ENCODE measurements at places on chromosomes 5 and 9.

GRCh38 chr5:136772491-136772890 is 407.1 kb upstream of the TRPC7 start:
- DNase-seq, result no peak

DNA sequence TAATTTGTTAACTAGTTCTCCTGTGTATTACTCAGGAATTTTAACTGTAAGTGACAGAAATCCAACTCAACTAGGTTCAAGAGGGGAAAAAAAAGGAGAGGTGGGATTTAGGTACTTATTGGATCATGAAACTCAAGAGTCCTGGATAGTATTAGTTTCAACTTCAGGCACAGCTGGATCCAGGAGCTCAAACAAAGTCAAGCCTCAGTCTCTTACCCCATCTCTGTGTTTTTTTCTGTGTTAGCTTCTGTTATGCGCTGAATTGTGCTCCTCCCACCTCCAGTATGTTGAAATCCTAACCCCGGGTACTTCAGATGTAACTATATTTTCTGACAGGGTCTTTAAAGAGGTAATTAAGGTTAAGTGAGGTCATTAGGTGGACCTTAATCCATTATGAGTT is 53.5 kb downstream of the SMIM23 start:
- DNase-seq, result no peak

- DNase-seq, result no peak
Observed at GRCh38 chr5:10595672-10596309, 31.9 kb downstream of the ANKRD33B start.

GRCh38 chr5:34490506-34491250 is 165.4 kb upstream of the RAI14 start:
- no peak for DNase-seq

GRCh38 chr5:5401095-5401494 is 21.4 kb upstream of the ICE1 start:
- DNase-seq, result no peak

DNA sequence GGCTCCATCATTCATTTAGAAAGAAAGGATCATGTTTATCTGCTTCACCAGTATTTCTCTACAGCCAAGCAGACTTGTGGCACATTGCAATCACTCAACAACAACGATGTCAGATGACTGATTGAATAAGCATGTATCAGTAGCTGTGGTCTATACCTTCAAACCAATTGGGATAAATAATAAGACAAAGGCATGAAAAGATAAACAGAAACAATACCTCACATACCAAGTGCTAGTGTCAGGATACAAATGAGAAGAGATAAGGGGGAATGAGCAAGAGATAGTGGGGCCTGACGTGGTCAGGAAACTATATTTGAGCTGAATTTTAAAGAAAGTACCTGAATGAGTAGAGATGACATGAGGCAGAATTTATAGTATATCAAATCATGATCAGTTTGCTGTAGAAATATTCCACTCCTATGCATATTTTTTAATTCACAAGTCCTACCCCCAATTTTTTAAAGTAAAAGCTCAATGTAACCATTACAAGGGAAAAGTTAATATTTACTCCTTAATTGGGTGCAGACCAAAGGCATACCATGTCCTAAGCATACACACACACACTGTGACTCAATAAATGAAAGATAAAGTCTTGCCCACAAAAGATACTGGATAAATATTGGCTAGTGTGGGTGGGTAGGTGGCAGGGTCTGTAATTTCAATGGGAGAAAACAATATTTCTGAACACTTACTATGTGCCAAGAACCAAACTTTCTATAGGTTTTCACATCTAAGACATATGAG is 284.5 kb downstream of the SPOCK1 start:
- no peak for DNase-seq

DNA sequence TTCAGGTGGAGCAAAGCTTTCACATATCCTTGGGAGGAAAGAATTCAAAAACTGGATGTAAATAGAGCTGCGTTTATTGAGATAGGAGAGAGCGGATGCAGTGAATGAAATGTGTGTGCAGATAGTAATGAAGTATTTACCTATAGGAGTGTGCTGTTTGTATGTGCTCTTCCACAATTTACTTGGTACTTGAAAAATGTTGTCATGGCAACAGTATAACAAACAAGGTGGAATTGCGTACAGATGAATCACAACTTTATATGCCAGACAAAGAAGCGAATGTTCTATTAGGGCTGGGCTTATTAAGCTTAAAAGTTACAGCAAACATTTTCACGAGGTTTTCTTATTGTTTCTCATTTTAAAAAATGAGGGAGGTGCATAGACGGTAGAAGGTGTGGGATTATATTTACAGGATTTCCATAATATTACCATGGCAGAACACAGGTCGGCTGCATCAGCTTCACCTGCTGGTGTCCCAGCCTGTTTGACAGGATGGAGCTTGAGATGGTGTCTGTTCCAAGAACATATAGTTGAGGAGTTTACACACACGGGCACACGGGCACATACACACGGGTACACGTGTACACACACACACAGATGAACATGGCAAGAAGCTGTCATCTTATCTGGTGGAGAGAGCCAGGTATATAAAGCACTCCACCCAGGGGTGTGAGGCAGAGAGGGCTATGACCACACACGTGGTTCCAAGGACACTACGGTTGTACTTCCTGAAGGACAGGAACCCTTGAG is 155.7 kb downstream of the RMI1 start:
- DNase-seq, result peak; percentile 89

- no peak for DNase-seq
Observed at GRCh38 chr9:81656004-81656403, 33.3 kb downstream of the TLE1 start.

GRCh38 chr9:121815084-121815483 is 163.7 kb downstream of the DAB2IP start:
- DNase-seq, result no peak

- DNase-seq, result no peak
Observed at GRCh38 chr9:85248514-85249312, 493.0 kb downstream of the AGTPBP1 start.

- DNase-seq, result no peak
Observed at GRCh38 chr5:138819081-138819480, 56.1 kb downstream of the LRRTM2 start.

DNA sequence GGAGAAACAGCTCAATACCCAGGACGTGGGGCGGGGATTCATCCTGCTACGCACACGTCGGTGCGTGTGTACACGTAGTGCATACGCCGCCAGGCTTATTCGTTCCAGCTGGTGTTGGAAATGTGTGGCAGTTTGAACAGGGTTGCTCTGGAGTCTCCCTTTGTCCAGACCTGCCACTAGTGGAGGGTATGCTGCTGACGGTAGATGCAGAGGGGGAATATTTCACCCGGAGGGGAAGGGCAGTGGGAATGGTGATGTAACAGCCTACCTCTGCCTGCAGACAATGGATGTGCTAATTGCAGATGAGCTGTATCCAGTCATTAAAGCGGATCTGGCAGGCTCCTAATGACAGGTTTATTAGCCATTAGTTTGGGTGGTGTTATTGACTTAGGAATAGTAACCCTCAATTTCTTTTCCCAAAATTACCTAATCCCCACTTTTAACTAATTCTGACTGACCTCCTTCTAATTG is 142.7 kb downstream of the PAX5 start:
- no peak for DNase-seq

- DNase-seq, result peak; percentile 57
Observed at GRCh38 chr5:135710045-135710675, 124.3 kb upstream of the SLC25A48 start.

DNA sequence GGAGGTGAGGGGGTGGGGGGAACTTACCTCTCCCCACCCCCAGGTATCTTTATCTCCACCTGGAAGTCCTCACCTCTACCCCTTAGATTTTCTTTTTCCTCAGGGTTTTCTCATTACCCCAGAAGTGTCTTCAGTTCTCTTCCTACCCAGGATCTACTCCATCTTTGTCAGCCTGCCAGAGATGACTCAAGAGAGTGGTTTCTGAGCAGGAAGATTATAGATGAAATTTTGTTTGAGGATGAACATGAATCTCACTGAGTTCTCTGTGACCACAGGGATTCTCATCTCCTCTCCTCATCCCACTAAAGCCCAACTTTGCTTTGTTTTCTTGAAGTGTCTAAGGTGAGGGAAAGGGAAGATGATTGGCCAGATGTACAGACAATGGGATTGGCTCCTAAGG is 5.2 kb upstream of the HINT2 start:
- no peak for DNase-seq

DNA sequence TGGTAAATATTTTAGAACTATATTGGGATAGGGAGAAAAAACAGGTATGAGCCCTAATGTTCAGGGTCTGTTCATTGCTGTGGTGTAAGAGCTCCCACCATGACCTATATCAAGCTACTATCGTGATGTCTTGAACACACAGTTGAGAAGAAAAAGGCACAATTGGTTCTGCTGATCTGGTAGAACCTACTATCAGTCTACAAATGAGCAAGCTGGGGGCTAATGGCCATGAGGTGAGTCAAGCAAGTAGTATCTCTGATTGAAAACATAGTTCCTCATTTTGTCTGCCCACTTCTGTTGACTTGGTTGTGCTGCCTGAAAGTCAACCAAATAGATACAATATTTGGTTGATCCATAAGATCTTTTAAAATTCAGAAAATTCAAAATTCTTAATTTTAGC is 1026.3 kb downstream of the CDH12 start:
- no peak for DNase-seq

- no peak for DNase-seq
Observed at GRCh38 chr9:127556871-127557270, 55.2 kb upstream of the STXBP1 start.

DNA sequence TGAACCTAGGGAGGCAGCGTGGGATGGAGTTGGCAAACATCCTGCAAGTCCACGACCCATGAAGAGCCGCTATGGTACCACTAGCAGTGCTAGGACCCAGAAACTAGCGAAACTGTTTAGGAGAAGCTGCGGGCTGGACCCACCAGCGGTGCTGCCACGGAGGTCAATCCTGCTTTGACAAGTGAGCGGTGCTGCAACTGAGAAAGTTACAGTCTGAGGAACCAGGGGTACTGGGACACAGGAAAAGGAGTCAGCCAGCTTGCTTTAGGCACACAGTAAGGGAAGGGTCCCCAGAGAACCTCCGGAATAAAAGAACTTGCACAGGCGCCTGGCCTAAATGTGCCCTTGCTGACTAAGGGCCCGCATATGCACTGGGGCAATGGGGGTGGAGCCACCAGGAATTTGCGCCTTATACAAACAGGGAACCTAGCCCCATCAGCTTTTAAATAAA is 23.6 kb upstream of the ANXA2R start:
- DNase-seq, result no peak

GRCh38 chr5:19322716-19323485 is 665.1 kb downstream of the CDH18 start:
- no peak for DNase-seq

GRCh38 chr9:17509701-17510100 is 69.2 kb upstream of the SH3GL2 start:
- no peak for DNase-seq

- DNase-seq, result peak; percentile 23
Observed at GRCh38 chr9:36862206-36863145, 171.6 kb downstream of the PAX5 start.

DNA sequence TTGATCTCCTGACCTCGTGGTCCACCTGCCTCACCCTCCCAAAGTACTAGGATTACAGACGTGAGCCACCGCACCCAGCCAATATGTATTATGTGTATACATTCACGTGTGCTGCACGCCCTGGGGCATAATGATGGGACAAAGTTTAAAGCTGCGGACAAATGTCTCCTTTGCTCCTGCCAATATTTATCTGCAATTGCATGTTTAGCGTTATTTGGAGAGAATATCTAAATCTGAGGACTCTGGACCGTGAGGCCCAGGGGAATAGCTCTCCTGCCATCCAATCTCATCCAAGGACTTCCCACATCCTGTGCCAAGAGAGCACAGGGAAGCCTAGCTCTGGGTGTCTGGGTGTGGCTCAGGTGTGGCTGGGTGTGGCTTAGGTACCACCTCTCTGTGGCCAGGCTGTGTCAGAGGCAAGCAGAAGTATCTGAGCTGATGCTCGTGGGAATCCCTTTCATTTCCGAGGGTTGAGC is 6.9 kb upstream of the BOD1 start:
- DNase-seq, result no peak

DNA sequence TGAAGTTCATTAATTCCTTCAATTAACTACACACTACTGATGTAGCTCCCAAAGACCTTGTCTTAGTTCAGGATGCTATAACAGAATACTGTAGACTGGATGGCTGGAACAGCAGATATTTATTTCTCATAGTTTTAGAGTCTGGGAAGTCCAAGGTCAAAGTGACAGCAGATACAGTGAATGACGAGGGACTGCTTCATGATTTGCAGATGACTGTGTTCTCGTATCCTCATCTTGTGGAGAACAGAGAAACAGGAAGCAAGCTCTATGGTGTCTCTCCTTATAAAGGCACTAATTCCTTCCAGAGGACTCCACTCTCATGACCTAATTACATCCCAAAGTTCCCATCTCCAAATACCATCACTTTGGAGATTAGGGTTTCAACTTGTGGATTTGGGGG is 65.6 kb upstream of the MAP1B start:
- no peak for DNase-seq

GRCh38 chr5:42811591-42812446 is at the start of gene SELENOP:
Gene SELENOP, minus strand, starts transcription at chr5:42811892. Its CDS starts 3,539 bp downstream, at chr5:42808353.
- peak; percentile 94 for DNase-seq

GRCh38 chr9:127884427-127884911 is 7.0 kb upstream of the AK1 start:
- DNase-seq, result peak; percentile 58

GRCh38 chr5:9104571-9105339 is 441.1 kb downstream of the SEMA5A start:
- DNase-seq, result no peak

- DNase-seq, result no peak
Observed at GRCh38 chr5:170444969-170445505, 55.9 kb upstream of the KCNMB1 start.

DNA sequence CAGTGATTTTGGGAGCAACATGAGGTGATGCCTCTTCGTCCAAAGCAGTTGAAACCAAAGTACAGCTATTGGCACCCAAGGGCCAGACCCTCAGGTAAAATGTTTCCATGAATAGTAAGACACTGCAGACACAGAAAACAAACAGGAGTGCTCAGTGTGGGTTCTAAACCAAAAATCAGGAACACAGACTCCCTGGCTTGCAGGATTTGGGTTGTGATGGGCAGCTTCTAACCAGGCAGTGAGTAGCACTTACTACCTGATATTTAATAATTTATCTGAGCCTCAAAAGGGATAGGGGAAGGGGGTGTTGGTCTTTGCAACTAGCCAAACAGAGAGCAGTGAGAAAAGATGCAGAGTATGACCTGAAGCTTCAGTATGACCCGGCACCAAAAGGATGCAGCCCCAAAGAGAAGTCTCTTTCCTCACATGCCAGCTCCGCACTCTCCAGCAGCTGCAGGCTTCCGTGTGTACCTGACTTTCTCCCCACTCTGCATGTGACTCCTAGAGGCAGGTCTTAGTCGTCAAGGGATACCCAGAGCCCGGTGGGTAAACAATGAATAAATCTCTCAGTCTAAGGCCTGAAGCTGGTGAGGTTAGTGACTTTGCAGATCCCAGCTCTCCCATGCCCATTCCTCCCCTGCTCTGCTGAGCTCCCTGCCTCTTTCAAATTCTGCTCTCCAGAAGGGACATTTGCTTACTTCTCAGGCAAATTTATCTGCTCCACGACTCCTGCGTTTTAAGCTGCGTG is 105.4 kb upstream of the SPOCK1 start:
- peak; percentile 75 for DNase-seq

GRCh38 chr5:169164481-169164925 is 136.4 kb downstream of the SLIT3 start:
- no peak for DNase-seq
